ENCODE measurements at places on chromosomes 4 and X.

GRCh38 chr4:56261027-56261426 is 126.3 kb downstream of the AASDH start:
- no peak for DNase-seq

DNA sequence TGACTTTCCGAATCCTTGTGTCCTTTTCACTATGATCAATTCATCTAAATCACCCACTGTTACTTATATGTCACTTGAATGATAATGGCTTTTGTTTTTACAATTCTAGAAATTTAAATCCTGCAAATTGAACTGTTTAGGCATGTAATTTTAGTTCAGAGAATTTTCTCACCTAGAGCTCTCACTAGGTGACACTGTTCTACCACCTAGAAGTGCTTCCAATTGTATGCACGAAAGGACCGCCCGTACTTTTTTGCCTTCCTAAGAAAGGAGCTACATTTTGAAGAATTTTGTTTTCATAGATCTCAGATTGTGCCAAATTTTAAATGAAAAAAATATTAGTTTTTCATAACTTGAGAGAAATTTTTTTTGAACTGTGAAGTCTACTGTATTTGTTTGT is 481.6 kb upstream of the FSTL5 start:
- no peak for DNase-seq

- no peak for DNase-seq
Measured at GRCh38 chrX:3250966-3251365, 95.5 kb downstream of the MXRA5 start.

GRCh38 chrX:69179380-69179911 is 14.2 kb upstream of the PJA1 start:
- DNase-seq, result no peak

Measured in hematopoietic multipotent progenitor cell treated with erythropoietin and hydrocortisone succinate and interleukin-3 and kit ligand, for 6 days (in vitro differentiated cells).